AG09309 (cell line): ENCODE measurements at places on chromosomes 3 and 15.

- DNase-seq, result no peak
Measured at GRCh38 chr3:9916734-9917680, at the start of gene IL17RC. TSS of gene IL17RC (plus strand) at chr3:9917098. CDS start at chr3:9917316, 218 bp downstream.

GRCh38 chr3:100912976-100913545 lies 80.2 kb downstream of the ABI3BP start:
- DNase-seq, result no peak

DNA sequence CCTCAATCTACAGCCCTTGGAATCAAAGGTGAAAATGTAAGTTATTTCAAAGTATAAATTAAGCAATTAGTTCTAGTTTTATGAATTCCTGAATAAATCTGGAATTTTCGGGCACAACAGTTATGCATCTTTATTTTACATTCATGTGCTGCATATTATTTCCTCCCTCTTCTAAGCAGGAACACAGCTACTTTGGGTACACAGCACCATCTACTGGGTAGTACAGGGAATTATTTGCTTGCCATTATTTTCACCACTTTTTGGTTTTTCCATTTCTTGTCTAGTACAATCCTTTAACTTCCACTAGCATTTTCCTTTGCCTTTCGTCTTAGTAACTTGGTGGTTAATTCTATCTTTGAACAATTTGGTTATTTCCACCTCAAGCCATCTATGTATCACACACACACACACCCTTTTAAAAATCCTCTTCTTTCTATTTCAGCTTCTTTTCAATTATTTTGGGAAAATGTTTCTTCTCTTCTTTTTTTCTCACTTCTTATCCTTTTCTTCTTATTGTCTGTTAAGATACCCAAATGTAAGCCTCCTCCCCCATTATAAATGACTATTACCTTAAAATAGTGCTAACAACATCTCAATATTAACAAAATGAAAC lies 451.0 kb downstream of the MFSD1 start:
- DNase-seq, result peak; percentile 55

GRCh38 chr3:34669490-34669889 lies 871.1 kb downstream of the PDCD6IP start:
- DNase-seq, result no peak
